ENCODE measurements at places on chromosomes 16 and 17.

DNA sequence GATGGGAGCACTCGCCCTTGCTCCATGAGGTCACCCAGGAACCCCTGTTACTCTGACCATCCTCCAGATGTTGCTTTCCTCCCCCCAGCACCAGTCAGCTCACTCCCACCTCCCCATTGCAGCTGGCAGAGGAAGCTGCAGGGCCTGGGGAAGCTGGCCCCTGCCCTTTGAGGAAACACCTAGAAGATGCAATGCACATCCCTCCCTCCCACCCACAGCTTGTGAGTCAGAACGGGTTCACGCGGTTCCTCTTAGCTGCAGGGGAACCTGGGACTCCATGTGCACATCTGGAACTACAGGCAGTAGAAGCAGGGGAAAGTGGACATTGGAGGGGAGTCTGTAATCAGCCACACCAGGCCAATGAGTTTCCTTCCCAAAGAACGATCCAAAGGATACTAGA, 96.9 kb downstream of the KATNIP start:
- no peak for DNase-seq

GRCh38 chr16:82241469-82242052, 71.5 kb upstream of the MPHOSPH6 start:
- DNase-seq, result no peak

GRCh38 chr16:53732296-53732929, 28.5 kb downstream of the FTO start:
- no peak for DNase-seq

GRCh38 chr16:84153660-84154214, 8.6 kb downstream of the DNAAF1 start:
- no peak for DNase-seq

DNA sequence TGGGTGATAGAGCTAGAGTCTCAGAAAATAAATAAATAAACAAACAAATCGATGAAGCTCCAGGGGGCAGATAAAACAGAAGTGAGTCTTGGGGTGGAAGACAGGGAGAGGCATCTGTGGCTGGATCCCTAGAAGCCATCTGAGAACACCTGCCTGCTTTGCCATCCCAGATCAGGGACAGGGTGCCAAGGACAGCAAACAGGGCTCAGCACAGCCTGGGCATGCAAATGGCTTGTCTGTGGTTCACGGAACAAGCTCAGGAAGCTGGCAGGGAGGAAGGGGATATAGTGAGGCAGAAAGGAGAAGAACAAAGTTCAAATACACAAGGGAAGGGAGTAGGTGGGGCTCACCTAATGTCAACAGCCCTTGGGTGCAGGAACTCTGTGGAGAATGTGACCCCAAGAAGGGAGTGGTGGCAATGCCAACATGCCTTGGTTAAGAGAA, 27.5 kb downstream of the TRIM25 start:
- no peak for DNase-seq

- no peak for DNase-seq
Observed at GRCh38 chr17:72407336-72407909, 286.6 kb downstream of the SOX9 start.

GRCh38 chr17:67489273-67489672, 112.2 kb downstream of the PITPNC1 start:
- no peak for DNase-seq

DNA sequence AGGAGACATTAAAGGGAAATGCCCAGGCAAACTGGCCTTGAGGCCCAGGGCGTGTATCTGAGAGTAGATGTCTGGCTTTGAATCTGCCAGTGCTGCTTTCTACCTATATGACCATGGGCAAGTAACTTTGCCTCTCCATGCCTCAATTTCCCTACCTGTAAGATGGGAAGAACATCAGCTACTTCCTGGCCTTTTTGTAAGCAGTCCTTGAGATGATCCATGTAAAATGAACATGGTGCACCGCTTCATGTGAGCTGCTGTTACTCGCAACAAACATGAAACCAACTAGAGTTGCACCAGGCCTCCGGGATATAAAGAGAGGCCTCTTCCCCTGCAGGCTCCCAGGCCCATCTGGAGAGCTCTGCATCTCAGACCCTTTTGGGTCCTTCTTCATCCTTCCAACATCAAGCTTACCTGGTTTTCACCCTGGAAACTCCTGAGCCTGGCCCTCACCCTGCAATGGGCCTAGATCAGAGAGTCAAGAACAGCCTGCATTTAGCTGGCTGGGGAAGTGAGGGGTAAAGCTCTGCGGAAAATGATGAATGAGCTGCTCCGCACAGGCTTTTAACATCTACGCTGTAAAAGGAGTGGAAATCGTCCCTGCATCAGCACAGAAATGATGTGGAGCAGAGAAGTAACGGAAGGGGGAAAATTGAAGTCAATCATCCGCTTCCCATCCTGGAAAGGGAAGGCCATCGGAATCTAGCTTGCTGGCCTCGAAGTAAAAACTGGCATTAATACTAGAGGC, 2.3 kb upstream of the MYH11 start:
- DNase-seq, result no peak

DNA sequence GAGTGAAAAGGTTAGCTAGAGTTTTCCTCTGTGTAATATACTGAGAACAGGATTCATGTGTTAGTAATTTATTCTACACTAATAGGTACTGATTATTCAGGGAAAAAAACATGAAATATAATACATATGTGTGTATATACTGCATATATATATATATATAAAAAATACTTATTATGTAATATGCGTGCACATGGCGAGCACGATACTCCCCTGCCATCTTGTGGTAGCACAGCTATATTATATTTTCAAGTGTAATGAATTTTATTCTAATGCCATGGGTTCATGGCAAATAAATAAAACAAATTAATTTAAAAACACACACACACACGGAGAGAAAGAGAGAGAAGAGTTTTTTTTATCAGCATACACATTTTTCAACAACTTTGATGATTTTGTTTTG, 460.6 kb downstream of the KCNJ2 start:
- DNase-seq, result no peak

DNA sequence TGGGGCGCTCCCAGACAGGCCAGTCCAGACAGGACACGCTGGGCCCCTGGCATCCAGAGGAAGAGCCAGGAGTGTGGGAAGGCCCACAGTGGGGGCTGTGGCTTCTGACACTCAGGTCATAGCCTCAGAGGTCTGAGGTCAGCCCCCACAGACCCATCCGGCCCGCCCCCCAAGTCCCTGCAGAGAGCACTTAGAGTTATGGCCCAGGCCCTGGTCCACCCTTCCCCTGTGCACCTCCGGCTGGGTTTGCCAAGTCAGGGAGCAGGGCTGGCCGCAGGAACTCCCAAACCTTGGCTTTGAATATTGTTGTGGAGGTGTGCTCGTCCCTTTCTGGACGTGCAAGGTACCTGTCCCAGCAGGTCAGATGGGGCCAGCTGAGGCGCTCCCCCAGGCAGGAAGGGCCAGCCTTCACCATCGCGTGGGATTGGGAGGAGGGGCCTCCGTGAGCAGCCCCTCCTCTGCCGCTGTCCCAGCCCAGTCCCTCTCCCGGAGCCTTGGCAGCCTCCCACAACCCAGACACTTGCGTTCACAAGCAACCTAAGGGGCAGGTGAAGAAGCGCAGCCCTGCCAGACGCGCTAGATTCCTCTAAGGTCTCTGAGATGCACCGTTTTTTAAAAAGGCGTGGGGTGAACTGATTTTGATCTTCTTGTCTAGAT, 74.6 kb downstream of the SOCS1 start:
- DNase-seq, result no peak

DNA sequence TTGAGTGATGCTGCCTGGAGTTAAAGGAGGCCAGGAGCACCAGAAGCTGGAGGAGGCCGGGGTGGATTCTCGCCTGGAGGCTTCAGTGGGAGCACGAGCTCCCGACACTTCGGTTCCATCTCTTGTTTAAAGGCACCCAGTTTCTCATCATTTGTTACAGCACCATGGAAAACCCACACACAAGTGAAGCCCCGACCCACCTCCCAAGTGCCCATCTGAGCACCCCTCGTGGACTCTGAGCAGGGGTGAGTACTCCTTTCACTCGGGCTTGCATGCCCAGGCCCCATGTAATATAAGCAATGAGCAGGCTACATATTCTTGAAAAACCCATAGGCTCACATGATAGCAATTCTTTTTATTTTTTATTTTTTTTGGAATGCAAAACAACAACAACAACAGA, 196.9 kb upstream of the MAF start:
- no peak for DNase-seq

- DNase-seq, result no peak
Observed at GRCh38 chr16:86877835-86878234, 299.5 kb downstream of the FOXL1 start.

GRCh38 chr16:65975049-65975708, 391.3 kb upstream of the CDH5 start:
- no peak for DNase-seq

DNA sequence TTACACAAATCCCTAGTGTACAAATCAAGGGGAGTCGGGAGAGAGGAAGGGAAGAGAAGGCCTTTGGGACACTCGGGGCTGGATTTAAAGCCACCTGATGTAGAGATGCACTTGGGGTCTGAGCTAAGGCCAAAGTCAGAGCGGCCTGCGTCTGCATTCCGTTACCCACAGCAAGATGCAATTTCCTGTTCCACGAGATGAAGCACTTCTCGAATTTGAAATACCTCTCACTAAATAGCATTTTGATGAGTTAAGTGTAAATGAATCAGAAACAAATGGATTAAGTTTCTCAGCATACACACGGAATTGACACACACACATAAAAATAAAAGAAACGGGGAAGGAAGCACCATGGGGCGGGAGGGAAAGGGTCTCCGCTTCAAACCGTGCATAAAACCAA, 386.0 kb downstream of the SOX9 start:
- no peak for DNase-seq

DNA sequence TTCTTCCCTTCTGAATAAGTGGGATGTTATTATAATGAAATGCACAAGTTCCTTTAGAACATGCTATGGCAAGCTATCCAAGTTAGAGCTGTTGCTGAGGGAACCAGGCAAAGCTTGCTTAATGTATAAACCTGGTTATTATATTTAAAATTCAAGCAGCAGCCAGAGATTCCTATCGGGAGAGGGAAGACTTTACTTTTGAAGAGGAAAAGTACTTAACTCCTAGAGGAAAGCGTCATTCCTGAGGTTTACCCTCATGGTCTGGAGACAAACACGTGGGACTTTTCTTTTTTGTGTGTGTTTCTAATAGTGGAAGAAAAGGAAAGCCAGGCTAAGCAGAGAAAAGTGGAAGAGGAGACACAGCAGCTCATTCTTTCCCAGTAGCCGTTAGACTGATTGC, 39.9 kb upstream of the MYH10 start:
- DNase-seq, result no peak

DNA sequence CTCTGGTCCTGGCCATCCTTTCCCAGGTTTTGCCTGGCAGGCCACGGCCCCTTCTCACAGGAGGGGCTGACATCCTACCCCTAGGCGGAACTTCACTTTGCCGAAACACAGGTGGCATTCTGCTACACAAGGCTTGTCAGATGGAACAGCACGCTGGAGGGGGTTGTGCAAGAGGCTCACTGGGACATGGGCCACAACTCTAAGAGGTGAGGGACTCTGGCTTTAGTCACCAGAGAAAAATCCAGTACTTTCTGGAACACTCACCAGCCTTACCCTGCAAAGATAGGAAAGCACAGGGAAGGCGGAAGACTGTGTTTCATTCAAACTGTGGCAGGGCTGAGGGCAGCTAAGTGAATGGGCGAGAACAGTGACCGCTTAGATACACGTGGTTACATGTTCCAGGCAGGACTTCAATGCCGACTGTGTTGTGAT, 18.3 kb downstream of the CDC42EP4 start:
- DNase-seq, result no peak

- DNase-seq, result no peak
Observed at GRCh38 chr16:68646953-68647659, 2.0 kb downstream of the CDH3 start.

- DNase-seq, result no peak
Observed at GRCh38 chr17:767076-767475, 15.0 kb downstream of the GLOD4 start.

- DNase-seq, result no peak
Observed at GRCh38 chr16:24463196-24463945, 76.0 kb upstream of the RBBP6 start.

DNA sequence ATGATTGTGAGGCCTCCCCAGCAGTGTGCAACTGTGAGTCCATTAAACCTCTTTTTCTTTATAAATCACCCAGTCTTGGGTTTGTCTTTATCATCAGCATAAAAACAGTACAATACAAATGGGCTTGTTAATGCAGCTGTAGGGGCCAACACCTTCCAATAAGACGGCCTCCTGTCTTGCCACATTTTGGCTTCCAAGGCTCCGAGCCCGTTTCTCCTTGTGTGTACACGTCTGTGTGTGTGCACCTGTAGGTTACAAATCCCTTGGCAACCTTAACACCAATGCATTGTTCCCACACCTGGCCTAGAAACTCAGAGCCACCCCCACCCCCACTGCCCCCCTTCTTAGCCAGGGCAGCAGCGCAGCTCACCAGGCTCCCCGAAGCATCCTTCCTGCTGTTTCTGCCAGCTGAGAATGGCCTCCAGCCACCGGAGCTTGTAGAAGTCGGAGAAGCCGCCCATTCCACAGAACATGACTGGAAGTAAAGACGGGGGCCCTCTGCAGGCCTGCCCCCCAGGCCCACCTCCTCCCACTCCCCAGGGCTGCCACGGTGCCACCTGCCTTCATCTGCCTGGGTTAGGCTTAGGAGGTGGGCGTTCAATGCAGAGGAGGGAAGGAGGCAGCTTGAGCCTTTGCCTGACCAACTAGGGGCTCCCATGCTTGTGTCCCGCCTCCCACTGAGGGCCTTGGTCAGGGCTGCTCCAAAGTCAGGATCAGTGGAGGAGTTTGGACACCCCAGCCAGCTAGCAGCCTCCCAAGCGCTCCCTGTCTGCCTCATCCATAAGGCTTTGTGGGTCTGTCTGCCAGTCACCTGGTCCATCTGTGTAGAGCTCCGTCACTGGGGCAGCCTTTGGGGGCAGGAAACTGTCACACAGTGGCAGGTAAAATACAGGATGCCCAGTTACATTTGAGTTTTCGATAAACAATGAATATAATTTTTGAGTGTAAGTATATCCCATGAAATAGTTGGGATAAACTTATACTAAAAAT, 10.6 kb downstream of the C16orf89 start:
- DNase-seq, result no peak

- DNase-seq, result no peak
Observed at GRCh38 chr16:2468725-2469398, 2.2 kb upstream of the NTN3 start.

DNA sequence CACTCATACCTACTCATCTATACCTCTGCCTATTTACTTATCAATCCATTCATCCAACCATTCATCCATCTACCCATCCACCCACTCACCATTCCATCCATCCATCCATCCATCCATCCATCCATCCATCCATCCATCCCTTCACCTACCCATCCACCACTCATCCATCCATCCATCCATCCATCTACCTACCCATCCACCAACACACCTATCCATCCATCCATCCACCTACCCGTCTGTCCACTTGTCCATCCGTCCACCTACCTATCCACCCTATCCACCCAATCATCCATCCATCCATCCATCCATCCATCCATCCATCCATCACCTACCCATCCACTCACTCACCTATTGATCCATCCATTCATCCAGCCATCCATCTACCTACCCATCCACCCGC, 235.7 kb downstream of the GSG1L start:
- no peak for DNase-seq

- no peak for DNase-seq
Observed at GRCh38 chr17:28279411-28279810, 39.6 kb upstream of the TMEM97 start.
